ENCODE measurements at places on chromosomes 13 and 19.

GRCh38 chr13:89936256-89936655, 1411.2 kb upstream of the MIR17HG start:
- DNase-seq = no peak

DNA sequence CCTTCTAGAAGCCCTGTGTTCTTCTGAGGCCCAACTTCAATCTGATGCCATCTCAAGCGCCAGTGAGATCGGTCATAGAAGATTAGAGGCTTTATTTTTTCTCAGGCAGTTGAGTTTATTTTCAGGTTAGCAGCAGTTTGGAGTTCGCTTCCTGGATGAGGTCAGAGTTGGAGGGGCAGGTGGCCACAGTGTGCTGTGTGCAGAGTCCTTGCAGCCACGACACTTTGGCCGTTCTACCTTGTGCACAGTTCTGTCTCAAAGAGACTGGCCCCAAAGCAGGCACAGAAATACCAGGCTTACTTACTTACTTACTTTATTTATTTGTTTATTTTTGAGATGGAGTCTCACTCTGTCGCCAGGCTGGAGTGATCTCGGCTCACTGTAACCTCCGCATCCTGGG, 15.9 kb upstream of the ELAVL1 start:
- no peak for DNase-seq

- DNase-seq = no peak
Measured at GRCh38 chr19:5559804-5560133, 8.0 kb downstream of the TINCR start.

DNA sequence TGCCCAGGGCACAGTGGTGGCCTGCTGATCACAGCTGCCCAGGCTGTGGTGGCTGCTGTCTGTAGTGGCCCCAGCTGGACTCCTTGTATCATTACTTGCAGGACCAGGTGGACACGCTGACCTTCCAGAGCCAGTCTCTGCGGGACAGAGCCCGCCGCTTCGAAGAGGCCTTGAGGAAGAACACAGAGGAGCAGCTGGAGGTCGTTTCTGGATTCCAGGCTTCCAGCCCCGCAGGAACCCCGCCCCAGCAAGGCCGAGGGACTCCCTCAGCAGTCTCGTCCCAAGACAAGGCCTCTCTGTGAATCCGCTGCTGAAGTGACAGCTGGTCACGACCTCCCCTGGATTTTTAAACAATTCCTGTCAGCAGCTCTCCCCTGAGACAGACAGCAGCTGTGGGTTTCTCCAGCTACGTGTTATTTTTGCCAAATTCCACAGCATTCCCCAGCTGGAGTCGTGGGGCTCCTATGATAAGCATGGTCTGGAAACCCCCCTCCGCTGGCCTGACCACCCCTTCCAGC, 98.3 kb downstream of the SLC7A1 start:
- DNase-seq = no peak

DNA sequence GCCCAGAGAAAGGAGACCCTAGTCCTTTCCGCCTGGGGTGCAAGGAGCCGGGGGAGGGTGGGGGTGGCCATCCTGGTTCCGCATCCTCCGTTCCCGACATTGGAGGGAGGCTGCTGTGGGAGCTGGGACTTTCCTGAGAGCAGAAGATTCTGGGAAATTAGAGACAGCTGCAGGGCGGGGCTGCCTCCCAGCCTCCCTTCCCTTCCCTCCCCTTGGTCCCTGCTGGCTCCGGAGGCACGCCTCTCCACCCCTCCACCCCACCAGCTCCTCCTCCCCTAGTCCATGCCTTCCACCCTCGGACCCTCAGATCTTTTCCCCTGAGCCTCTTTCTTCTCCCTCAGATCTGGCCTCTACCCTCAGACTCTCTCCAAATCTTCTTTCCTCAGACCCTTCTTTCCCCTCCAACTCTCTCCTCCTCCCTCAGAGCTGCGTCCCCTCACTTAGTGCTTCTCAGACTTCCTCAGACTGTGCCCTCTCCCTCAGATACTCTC, 3.1 kb upstream of the BCL3 start:
- DNase-seq = no peak

DNA sequence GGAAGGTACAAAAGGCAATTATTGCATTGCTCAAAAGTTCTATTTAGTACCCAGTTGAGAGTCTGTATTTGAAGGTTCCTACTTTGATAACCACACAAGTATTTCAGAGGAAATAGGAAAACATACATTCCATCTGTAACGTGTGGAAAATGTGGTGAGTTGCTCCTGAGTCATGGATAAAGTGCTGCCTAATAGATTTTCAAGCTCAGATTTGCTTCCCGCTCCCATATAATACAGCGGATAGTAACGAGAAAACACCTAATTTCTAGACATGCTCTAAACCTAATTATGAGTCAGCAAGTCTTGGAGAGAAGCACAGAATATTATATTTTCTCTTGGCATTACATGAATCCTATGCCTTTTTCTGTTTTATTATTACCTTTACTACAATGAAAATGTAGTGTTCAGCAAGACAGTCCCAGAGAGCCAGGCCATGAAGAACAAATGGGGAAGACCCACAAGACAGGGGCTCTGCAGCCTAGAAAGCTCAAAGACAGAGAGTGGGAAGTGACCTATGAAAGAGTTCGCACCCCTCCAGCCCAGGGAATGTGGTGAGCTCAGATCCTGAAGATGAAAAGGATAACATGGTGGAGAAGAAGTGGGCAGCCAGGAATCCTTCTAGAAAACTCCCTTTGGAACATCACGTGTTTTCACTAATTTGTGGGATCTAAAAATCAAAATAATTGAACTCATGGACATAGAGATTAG, 116.1 kb downstream of the STARD13 start:
- DNase-seq = no peak

GRCh38 chr13:51707461-51707860, 96.5 kb downstream of the DHRS12 start:
- no peak for DNase-seq

DNA sequence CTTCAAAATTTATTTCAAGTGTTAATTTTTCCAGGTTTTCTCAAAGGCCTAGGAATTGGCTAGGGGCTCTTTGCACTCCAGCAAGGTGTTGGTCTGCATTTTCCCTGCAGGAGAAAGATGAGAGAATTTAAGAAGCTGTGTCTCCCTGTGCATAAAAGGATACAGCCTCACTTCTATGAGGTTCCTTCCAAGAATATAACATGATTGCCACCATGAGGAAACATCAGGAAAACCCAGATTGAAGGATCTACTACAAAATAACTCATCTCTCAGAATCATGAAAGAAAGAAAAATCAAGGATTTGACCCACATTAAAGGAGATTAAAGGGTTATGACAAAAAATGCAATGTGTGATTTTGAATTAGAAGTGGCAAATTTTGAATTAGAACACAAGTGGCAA, 69.9 kb downstream of the RUBCNL start:
- no peak for DNase-seq

- DNase-seq = no peak
Measured at GRCh38 chr19:50649433-50650391, at the start of gene C19orf81. TSS of gene C19orf81 (plus strand) at chr19:50649445. CDS start at chr19:50649445, 0 bp downstream.

- DNase-seq = peak; percentile 1
Measured at GRCh38 chr19:14661372-14661924, 13.2 kb downstream of the ADGRE3 start.

GRCh38 chr13:111862836-111863815, 203.8 kb upstream of the SOX1 start:
- DNase-seq = no peak

GRCh38 chr13:33691980-33692379, 126.0 kb upstream of the RFC3 start:
- DNase-seq = no peak

- DNase-seq = no peak
Measured at GRCh38 chr19:56778351-56778750, 62.2 kb downstream of the PEG3 start.

Measured in midbrain (tissue), 1 donor.